D341Med (cell line): ENCODE measurements at places on chromosomes 13 and 19.
A peak's percentile ranks its signal among the peaks of the same experiment; 100 is the strongest.

- DNase-seq: no peak
Observed at GRCh38 chr19:35779033-35779432, 3.7 kb downstream of the ARHGAP33 start.

DNA sequence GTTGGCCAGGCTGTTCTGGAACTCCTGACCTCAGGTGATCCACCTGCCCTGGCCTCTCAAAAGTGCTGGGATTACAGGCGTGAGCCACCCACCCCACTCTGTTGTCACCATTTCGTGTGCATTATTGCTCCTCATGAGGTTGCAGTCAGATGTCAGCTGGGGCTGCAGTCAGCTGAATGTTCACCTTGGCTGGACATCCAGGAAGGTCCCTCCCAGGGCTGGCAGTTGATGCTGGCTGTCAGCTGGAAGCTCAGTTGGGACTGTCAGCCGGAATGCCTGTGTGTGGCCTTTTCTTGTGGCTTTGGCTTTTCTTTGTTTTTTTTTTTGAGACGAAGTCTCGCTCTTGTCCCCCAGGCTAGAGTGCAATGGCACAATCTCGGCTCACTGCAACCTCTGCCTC, 6.6 kb downstream of the MEGF8 start:
- DNase-seq: no peak

GRCh38 chr13:51249255-51249654, 27.1 kb downstream of the FAM124A start:
- DNase-seq: no peak

DNA sequence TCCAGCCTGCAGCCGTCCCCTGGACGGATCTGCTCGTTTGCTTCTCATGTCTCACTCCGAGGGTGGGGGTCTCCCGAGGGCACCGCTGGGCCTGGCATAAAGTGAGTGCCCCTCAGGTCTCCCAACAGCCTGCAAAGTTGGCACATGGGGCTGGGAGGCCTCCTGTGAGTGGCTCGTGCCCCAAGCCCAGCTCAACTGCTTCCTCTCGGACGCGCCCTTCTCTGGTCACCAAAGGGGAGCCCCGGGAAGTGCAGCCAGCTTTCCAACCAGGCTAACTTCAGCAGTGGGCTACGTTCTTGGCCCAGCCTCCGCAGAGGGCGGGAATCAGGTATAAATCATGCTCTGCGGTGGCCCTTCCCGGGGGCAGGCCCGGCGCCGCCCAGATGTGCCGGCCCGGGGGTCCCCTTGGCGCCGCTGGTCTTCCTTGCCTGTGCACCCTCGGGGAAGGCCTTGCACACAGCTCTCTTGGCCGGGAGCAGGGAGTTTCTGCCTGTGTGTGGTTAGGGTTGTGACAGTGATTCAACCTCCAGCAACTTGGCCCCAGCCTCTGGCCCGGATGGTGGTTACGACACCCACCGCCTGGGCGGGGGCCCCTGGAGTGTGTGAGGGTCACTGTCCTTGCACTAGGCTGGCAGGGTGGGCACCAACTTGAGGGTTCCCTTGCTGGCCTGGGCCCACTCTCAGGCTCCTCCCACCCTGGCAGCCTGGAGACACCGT, 20.7 kb downstream of the CEBPG start:
- DNase-seq: peak; percentile 33

- no peak for DNase-seq
Observed at GRCh38 chr13:110913322-110914080, 1.4 kb downstream of the ANKRD10 start.

DNA sequence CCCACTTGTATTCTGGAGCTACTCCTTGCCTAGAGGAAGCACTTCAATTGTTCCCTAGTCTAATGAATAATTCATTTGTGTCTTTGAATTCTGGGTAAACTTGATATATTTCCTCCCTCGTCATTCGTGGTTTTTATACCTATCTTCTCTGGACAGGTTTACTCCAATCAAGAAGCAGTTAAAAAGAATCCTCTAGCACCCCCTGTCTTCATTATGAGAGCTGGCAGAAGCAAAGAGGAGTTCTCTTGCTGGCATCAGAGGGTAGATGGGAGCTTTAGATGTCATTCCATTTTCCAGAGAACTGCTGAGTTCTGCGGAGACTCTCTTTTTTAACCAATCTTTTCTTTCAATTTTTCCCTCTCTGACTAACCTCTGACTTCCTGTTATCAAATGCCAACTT, 627.7 kb downstream of the FGF9 start:
- DNase-seq: no peak

- no peak for DNase-seq
Observed at GRCh38 chr19:1601613-1602064, 3.6 kb downstream of the UQCR11 start.

DNA sequence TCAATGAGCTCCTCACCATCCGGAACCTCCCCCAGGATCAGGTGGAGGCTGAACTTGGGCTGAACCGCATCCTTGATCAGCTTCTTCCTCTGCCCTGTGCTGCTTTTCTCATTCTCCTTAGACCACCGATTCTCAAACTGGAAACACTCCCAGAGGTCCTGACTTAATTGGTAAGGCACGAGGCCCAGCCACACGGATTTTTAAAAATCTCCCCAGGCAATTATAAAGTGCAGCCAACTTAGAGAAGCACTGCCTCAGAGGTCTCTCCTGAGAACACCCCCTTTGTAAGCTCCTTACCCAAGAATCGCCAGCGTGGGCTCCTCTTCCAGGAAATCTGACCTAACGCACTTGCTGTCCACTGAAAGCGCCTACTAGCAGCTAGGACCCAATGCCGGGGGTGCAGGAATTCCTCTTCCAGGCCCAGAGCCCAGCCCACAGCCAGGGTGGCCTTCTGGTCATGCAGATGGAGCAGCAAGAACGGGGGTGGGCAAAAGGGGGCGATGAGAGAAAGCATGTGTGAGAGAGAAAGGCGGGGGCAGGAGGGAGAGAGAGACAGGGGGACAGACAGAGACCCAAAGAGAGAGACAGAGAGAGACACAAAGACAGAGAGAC, 66.9 kb upstream of the CACNA1A start:
- DNase-seq: no peak

GRCh38 chr19:2883686-2884439, 16.7 kb downstream of the ZNF556 start:
- no peak for DNase-seq

DNA sequence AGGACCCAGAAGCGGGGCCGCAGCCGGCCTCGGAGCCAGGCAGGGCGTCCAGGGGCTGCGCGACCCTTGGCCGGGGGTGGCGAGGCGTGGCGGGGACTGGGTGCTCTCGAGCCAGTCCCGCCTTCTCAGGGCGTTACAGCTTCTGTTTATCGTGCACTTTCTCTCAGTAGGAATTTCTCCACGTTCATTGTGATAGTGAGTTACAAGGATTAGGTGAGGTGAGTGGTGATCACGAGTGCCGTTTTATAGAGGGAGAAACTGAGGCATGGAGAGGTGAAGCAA, 600 bp downstream of the AP1M1 start:
- no peak for DNase-seq

GRCh38 chr19:54670576-54671357, 8.0 kb downstream of the LILRB4 start:
- DNase-seq: no peak

DNA sequence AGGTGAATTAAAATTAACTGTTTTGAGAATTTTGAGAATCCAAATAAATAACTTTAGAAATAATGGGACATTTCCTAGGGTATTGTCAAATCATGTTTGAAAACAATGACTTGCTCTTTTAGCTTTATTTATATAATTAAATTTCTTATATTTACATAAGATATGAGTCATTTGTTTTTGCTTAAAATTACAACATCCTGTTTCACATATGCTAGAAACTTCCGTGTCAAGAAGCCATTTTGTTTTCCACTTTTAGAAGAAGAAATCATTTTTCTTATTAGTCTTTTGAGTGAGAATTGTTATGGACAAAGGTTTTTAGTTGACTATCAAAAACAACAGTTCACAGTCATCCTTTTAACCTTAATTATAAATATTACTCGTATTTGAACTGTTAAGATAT, 48.2 kb downstream of the DPY19L3 start:
- no peak for DNase-seq

DNA sequence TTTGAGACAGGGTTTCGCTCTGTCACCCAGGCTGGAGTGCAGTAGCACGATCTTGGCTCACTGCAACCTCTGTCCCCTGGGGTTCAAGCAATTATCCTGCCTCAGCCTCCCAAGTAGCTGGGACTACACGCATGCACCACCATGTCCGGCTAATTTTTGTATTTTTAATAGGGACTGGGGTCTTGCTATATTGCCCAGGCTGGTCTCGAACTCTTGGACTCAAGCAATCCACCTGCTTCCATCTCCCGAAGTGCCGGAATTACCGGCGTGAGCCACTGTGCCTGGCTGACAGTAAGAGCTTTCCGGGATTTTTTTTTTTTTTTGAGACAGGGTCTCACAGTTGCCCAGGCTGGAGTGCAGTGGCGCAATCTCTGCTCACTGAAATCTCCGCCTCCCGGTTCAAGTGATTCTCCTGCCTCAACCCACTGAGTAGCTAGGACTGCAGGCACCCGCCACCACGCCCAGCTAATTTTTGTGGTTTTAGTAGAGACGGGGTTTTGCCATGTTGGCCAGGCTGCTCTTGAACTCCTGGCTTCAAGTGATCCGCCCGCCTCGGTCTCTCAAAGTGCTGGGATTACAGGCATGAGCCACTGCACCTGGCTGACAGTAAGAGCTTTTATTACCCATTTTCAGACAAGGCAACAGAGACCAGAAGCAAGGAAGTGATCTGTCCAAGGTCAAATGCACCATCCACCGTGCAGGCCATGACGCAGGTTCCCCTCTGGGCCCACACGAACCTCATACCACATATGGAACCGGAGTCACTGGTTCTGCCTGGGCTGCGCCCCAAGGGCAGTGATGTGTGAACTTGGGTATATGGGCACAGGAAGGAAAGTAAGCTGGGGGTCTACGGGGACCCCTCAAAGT, 21.0 kb downstream of the RFX1 start:
- DNase-seq: no peak

DNA sequence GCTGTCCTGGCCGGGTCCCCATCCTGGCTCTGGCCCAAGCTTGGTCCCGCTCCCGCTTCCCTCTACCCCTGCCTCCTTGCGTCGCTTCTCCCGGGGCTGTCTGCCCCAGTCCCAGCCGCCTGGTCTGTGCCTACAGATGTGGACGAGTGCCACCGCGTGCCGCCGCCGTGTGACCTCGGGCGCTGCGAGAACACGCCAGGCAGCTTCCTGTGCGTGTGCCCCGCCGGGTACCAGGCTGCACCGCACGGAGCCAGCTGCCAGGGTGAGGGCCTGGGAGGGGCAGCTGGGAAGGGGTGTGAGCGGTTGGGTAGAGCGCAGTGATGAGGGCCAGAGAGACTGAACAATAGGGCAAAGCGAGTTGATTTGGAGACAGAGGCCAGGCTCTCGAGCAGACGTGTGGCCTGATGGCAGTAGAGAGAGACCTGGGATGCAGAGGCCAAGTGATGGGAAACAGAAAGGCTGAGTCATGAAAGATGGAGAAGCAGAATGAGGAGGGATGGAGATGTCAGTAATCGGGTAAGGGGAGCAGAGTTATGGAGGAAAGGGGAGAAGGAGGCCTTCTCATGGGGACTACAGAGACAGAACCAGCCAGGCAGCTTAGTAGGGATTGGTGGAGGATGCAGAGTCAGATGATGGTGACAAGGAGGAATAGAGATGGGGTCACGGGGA, 9.4 kb downstream of the LTBP4 start:
- DNase-seq: no peak

DNA sequence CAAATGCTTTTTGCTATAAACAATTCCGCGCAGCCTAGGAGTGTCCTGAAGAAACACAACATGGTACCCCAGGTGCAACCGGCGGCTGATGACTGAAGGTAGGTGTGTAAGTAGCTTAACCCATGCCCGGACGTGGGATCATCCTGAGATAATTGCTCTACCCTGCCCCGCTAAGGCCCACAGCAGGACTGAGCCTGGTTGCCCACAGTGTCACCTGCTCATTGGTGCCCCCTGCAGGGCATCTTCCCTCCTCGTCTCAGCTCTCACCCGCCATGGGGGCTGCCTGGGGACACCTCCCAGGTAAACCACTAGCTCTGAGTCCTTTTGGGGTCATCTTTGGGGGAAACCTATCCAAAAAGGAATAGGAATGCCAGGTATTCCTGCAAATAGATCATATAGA, 22.3 kb downstream of the TMEM161A start:
- peak; percentile 79 for DNase-seq
